ENCODE measurements at places on chromosomes 11 and 22.

GRCh38 chr11:65135633-65136145 is 1.4 kb upstream of the SYVN1 start:
- no peak for DNase-seq

DNA sequence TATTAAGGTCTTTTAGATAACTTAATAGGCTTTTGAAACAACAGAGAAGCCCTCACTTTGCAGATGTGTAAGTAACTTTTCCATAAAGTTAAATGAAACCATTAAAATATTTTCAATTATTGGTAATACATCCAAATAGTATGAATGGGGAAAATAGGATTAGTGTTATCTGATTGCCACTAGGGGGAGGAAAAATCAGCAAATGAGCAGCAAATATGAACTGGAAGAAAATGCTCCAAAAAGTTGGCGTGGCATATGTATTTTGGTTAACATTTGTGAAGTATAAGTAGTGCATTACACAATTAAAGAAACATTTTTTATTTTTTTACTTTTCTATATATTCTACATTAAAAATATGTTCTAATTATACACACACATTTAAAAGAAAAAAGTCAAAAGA is 259.8 kb upstream of the ANO5 start:
- DNase-seq, result no peak

- DNase-seq, result no peak
Observed at GRCh38 chr11:123460012-123460700, 30.1 kb downstream of the GRAMD1B start.

- no peak for DNase-seq
Observed at GRCh38 chr11:75470476-75471080, 37.6 kb upstream of the KLHL35 start.

GRCh38 chr11:68498903-68499883 is 38.6 kb downstream of the PPP6R3 start:
- DNase-seq, result no peak

GRCh38 chr22:17926516-17926915 is 97.8 kb downstream of the MICAL3 start:
- no peak for DNase-seq

GRCh38 chr11:495537-495931 is 11.5 kb downstream of the RNH1 start:
- DNase-seq, result no peak

GRCh38 chr11:119062779-119063178 is 4.8 kb upstream of the VPS11 start:
- DNase-seq, result no peak

DNA sequence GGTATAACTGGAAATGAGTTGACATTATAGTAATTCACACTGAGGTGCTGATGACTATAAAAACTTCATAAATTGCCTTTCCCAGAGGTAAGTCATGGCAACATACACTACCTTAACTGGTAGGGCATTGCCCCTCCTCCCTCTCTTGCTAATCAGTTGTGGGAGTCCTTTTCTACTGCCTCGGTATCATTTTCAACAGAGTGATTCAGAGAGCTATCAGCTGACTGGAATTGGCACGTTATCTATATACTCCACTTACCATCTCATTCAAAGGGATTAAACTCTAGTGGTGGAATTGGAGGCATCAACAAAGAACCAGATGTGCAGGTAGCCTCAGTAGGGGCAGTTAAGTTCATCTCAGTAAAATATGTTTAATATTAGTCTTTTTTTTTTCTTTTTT is 8.0 kb upstream of the NUP160 start:
- DNase-seq, result no peak

DNA sequence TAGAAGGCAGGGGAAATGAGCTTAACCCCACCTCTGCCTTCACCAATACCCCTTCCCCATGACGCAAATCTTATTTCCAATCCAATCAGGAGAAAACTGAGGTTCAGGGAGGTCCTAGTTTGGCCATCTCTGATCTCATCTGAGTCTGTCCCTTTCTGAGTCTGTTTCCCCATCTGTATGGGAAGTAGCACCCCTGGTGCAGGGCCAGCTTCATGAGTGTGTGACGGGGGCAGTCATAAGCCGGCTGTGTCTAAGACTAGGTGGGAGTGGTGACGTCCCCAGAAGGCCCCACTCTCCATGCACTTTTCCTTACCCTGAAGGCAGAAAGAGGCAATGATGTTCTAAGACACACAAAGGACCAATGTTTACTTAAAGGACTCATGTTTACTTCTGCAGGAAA is 72.3 kb downstream of the MN1 start:
- DNase-seq, result no peak

- DNase-seq, result no peak
Observed at GRCh38 chr22:50300620-50301257, 6.7 kb downstream of the PLXNB2 start.

GRCh38 chr11:19342036-19342435 is 101.3 kb upstream of the E2F8 start:
- DNase-seq, result no peak

- DNase-seq, result no peak
Observed at GRCh38 chr22:34914846-34915245, 151.1 kb upstream of the ISX start.

Data from activated CD4-positive, CD25-positive, alpha-beta regulatory T cell treated with anti-CD3 and anti-CD28 coated beads, Interleukin-2, amount 50 U/mL, for 16 hours (primary cell).